ENCODE measurements at places on chromosomes 7 and 10. TPM values are rescaled to one million over a fixed set of nuclear protein-coding genes. Genes with fewer than 3 reads are reported as not detected.

The TRIM73 gene
- 8.2 TPM for total RNA-seq

The FKBP6 gene
- not detected for total RNA-seq

The CPA2 gene
- total RNA-seq = not detected

The SLC26A4 gene
- total RNA-seq = 1.1 TPM

The ACTR3C gene
- total RNA-seq = 4.6 TPM

The SDK1 gene
- 0.03 TPM for total RNA-seq

The GALNT17 gene
- not detected for total RNA-seq

The DENND11 gene
- 23.3 TPM for total RNA-seq

The TCF7L2 gene
- total RNA-seq = 0.42 TPM

The SPAM1 gene
- not detected for total RNA-seq
